ENCODE measurements at places on chromosomes 12 and 14. TPM values are rescaled to one million over a fixed set of nuclear protein-coding genes. Genes with fewer than 3 reads are reported as not detected.

Gene TSPAN8
- 26.7 TPM for polyA plus RNA-seq

Gene EEF1AKMT3
- polyA plus RNA-seq: 13.2 TPM

GRCh38 chr12:24175284-24175683 lies 225.8 kb upstream of the SOX5 start:
- DNase-seq: no peak

DNA sequence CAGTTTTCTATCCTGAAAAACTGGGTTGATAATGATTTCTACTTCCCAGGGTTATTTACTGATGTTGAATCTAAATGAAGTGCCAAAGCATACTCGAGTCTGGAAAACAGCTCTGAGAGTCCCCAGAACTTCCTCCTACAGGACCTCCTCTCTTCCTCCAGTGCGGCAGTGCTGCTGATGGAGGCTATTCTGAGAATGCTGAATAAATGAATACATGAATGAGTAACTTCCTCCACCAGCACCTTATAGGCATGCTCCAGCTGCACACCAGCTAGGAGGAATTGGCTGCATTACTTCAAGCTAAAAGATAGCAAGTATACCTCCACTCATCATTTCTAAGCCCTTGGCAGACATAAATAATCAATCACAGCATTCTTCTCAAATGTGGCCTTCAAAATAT lies 448.8 kb upstream of the CCDC196 start:
- no peak for DNase-seq

GRCh38 chr14:22557846-22558220 lies 31.2 kb downstream of the DAD1 start:
- no peak for DNase-seq
